ENCODE measurements at places on chromosomes 7 and 10.

- DNase-seq: no peak
These were observed 8.9 kb downstream of the ANKMY2 start for GRCh38 chr7:16636555-16637101.

- DNase-seq: no peak
These were observed 86.5 kb downstream of the DKK1 start for GRCh38 chr10:52400562-52400961.

DNA sequence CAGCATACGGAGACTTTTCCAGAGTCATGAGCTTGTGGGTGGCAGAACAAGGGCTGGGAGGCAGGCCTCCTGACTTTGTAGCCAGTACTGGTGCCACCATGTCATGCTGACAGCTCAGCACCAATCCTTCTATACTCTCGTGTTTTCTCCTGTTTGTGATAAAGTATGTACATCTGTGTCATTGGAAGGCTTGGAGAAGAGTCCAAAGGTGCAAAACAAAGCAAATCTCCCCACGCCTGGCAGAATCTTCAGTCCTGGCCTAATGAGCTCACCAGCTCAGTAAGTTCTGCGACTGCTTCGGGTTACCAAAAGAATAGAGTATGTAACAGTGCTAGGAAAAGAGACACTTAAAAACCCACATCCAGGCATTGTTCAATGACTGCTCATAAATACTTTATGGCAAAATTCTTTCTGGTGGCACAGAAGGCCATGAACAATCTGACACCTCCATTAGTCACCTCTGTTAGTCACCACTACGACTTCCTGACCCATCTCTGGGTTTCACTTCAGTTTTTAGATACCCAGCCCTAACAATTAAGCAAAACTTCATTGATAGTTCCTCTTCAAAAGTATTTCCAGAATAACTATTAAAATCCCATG lies 24.5 kb downstream of the STEAP1 start:
- no peak for DNase-seq

- no peak for DNase-seq
These were observed 64.9 kb downstream of the CREM start for GRCh38 chr10:35191523-35191922.

- DNase-seq: no peak
These were observed 25.8 kb downstream of the STEAP1 start for GRCh38 chr7:90180011-90180585.

DNA sequence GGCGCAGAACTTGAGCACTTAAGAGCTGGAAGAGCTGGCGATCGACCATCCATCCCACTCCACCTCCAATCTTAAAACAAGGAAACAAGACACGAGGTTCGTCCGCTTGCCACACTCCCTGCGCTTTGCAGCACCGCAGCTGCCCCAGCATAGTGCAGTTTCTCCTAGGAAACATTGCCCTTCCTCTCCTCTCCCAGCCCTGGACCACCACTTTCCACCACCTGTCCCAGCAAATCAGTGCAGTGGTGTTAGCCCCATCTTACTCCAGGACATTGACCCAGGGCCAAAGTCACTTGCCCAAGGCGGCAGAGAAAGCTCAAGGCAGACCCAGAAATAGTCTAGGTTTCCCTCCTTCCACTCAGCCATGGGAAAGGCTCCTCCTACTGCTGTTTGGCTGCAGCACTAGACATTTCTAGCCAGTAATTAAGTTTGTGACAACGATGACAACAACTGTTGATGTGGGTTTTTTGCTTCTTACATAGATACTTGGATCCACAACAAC lies 1.5 kb upstream of the PARD3 start:
- no peak for DNase-seq

DNA sequence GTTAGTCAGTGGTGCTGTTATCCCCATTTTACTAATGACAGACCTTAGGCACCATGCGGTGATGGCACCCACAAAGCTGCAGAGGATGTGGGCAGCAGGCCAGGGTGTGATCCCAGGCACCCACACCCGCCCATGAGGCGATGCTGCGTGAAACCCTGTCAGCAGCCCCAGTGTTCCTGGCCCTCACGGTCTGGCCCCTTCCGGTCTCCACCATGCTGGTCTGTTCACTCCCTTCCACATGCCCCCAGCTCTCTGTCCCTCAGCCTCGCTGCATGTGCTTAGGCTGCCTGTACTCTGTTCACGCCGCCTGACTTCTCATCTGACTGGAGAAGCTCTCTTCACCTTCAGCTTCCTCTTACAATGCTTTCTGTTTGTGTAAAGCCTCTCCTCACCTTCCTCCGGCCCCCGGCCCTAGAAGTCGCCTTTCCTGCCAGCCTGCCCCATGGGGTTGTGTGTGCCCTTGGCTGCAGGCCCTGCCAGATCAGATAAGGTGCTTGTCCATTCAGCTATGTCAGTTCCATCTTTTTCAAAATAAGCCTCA lies 17.6 kb upstream of the ORAI2 start:
- no peak for DNase-seq

DNA sequence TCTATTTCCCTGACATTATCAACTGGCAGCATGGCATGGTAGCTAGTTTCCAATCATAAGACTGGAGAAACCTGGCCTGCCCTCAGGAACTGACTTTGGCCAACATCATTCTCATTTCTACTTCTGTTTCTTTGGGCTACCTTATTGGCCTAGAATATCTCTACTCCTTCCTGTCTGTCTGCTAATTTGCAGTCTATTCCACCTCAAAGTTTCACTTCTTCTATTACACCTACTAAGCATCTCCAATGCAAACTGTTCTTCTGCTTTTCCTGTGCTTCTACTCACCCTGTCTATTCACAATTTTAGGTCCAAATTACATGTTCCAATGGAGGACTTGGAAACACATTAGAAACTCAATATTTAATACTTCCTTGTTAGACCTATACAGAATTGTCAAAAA lies 65.6 kb downstream of the ZNF503 start:
- DNase-seq: no peak

GRCh38 chr10:5151076-5151475 lies 33.9 kb downstream of the AKR1C8 start:
- no peak for DNase-seq

GRCh38 chr10:69696073-69696731 lies 66.2 kb downstream of the FAM241B start:
- DNase-seq: no peak

DNA sequence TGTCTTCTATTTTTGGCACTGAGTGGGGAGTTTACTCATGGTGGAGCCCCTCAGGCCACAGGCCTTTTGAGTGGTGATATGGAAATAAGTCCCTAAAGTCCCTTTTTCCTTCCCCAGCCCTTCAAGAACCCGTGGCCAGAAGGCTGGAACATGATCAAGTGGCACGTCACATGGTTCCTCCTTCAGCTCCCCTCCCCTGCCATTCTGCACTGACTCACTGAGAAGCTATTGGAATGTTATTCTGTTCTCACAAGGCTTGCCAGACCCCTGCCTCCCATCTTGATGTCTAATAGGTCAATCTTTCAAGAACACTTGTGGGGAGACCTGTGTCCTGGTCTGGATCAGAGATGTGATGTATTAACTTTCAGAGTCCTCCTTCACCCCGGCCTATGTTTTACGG lies 279.8 kb downstream of the SEC23IP start:
- no peak for DNase-seq

DNA sequence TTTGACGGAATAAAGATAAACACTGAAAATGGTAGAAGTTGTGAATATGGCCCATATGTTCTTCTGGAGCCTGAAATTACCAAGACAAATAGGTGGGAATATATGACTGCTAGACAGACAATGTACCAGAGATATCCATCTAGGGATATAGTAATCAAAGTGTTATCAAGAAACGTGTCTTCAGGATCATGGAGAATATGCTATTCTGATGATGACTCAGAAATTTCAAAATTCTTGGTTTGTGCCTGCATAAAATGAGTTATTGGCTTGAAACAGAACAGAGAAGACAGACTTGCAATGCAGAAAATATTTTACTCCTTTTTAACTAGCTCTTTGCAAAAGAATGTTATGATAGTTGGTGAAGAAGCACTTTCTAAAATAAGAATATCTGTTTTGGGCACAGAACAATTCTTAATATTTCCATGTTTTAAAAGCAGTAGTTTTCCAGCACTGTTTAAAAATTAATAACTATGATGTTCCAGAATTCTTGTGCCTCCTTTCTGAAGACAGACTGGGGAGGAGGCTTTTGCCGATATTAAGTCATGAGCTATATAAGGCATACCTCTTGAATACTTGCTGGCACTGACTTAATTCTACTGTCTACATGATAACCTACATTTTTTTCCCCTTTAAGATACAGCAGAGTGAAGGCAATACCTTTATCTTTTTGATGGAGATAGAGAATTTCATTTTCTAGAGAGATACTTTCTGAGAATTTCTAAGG lies 34.4 kb upstream of the CABCOCO1 start:
- DNase-seq: no peak

- no peak for DNase-seq
These were observed 553 bp downstream of the VDAC2 start for GRCh38 chr10:75211007-75211691.

GRCh38 chr10:43390759-43391158 lies 18.2 kb downstream of the HNRNPF start:
- no peak for DNase-seq

DNA sequence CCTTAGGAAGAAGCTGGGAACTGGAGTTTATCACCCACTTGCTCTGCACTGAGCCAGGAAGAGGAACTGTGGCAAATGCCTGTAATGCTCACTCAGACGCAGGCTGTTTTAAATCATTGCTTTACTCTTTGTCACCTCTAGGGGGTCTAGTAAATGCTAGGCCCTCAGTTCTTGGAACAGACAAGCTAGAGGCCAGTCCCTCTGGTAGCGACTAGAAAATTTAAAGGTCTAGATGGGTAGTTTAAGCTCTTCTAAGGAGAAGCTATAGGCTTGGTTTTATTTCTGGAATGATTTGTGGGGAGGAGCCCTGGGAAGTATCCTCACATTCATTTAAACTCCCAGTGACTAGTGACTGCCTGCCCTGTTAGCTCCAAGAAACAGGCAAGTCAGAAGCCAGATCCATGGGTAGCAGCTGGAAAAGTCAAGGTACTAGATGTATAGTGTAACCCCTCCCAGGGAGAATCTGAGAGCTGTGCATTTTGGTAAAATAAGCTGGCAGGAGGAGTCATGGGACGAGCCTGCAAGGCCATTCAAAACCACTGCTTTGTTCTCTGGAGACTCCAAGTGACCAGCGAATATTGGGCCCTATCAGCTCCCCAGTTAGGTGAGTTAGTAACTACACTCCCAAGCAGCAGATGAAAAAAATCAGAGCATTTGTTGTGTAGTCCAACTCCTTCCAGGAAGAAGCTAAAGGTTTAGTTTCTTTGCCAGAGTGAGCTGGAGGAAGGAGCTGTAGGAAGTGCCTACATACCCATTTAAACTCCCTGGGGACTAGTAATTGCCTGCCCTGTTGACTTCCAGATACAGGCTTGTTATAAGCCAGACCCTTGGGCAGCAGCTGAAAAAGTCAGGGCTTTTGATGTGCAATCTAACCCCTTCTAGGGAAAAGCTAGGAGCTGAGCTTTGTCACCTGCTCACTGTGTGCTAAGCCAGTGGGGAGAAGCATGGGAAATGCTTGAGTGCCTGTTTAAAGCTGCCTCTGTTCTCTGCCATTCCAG lies 68.9 kb downstream of the DYNC1I1 start:
- no peak for DNase-seq

DNA sequence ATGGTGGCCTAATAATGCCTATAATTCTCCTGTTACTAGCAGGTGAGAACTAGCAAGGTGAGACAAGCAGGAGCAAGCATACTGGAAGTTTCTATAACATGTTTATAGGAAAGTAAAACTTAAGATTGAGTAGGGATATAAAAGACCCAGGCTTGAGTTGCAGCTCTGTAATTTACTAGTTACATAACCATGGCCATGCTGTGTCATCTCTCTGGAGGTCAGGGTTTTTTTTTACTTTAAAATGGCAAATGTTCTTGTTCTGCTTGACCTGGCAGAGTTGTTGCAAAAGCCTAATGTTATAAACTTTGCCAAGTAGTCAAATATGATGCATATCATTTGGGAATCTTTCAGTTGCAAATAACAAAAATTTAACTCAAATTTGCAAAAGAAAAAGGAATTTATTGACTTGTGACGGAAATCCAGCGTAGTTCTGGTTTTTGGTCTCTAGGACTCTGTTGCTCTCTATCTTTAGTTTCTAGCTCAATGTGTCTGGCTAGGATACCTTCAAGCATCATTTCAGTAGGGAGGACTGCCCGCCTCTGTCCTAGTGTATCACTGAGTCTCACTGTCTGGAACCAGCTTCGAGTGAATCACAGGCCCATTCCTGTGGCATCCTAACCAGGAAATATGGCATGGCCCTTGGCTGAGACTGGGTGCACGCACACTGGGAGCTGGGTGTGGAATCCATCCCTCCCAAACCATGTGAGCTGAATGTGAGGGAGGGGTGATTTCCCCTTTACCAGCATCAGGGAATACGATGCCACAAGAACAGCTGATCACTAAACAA lies 67.9 kb downstream of the ADAM22 start:
- DNase-seq: no peak

GRCh38 chr7:93148144-93148543 lies at the start of gene SAMD9L:
Gene SAMD9L, minus strand, starts transcription at chr7:93148385. Its CDS starts 12,414 bp downstream, at chr7:93135971.
- no peak for DNase-seq

DNA sequence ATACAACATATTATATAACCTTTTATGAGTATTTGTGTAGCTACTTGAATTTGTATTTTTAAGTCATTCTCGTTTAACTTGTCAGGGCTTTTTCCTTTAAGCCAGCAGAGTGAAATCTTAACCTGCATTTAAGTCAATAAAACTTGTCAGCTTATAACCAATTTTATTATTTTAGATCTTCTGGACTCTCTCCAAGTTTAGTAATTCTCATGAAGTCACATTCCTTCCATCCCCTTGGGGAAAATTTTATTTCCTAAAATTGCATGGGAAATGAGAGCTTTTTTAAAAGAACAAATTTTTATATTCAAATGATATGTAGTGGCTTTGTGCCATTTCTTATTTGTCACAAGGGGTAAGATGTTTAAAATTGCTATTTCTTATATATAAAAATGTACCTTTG lies 74.0 kb downstream of the SEPTIN7 start:
- no peak for DNase-seq

DNA sequence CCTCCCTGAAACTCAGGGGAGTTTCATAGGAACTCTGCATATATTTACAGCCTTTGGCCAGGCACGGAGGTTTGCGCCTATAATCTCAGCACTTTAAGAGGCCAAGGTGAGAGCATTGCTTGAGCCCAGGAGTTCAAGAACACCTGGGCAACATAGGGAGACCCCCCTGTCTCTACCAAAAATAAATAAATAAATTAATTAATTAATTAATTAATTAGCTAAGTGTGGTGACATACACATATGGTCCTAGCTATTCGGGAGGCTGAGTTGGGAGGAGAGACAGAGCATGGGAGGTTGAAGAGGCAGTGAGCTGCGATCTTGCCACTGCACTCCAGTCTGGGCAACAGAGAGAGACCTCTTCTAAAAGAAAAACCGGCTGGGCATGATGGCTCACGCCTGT lies 9.4 kb upstream of the LEP start:
- no peak for DNase-seq

DNA sequence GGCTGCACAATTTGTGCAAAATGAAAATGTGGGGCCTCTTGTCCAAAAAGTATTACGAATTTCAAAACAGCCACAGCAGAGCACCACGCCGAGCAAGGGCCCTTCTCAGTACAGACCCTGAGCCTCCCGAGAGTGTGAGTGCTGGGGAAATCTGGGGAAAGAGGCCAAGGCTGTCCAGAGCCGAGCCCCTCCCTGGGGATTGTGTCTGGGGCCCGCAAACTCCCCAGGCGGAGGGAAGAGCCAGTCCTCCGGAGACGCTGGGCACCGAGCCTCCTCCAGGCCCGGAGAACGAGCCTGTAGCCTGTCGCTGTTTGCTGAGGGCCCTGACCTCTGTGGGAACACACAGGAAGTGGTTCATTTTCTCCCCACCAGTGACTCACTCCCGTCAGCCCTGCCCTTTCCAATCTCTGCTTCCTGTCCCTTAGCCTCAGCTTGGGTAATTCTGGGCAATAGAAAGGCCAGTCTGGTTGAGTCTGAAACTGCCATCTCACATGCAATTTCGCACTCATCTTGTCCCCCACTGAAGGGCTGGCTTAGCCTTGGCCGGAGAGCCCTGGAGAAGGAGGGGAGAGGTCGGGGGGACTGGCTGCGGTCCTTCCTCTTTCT lies 19.5 kb upstream of the GNA12 start:
- DNase-seq: no peak
